ENCODE measurements at places on chromosomes 6 and 20.

GRCh38 chr6:7938562-7939183, 28.1 kb upstream of the TXNDC5 start:
- no peak for DNase-seq

DNA sequence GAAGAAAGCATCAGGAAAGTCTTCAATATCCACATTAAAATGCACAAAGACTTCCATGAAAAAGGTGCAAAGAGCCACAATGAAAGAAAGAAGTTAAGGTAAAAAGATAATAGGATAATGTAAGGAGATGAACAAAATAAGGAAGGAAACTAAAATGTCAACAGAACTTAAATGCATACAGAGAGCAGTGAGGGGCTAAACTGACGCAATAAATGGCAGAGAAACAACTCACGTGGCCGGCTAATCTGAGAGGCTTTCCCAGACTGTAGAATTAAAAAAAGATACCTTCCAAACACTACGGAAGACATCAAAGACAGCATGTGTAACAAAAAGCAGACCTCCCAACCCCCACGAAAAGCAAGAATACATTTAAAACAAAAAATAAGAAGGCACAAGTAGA, 73.7 kb downstream of the GMDS start:
- DNase-seq, result no peak

- no peak for DNase-seq
Measured at GRCh38 chr20:1803061-1803931, 91.9 kb upstream of the SIRPA start.

GRCh38 chr6:89244241-89244985, 27.3 kb upstream of the GABRR1 start:
- DNase-seq, result no peak

DNA sequence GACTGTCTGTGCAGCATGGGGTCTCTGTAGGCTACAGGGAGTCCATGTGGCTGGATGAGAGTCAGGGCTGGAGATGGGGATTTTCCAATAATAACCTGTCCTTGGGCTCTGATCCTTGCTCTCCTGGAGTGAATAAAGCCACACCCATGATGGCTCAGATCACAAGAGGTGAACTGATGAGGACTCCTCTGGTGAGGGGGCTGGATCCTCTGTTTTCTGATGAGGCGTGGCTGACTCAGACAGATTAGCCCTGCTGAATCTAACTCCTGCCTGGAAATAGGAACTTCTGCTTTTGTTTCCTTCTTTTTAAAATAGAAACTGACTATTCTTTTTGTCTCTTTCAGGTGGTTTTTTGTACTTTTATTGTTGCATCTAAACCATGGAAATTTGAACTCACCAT, 27.0 kb downstream of the CST9L start:
- DNase-seq, result no peak

- DNase-seq, result no peak
Measured at GRCh38 chr20:24235296-24236175, 233.9 kb upstream of the SYNDIG1 start.

GRCh38 chr6:149961728-149962425, 1.9 kb upstream of the ULBP1 start:
- peak; percentile 37 for DNase-seq

DNA sequence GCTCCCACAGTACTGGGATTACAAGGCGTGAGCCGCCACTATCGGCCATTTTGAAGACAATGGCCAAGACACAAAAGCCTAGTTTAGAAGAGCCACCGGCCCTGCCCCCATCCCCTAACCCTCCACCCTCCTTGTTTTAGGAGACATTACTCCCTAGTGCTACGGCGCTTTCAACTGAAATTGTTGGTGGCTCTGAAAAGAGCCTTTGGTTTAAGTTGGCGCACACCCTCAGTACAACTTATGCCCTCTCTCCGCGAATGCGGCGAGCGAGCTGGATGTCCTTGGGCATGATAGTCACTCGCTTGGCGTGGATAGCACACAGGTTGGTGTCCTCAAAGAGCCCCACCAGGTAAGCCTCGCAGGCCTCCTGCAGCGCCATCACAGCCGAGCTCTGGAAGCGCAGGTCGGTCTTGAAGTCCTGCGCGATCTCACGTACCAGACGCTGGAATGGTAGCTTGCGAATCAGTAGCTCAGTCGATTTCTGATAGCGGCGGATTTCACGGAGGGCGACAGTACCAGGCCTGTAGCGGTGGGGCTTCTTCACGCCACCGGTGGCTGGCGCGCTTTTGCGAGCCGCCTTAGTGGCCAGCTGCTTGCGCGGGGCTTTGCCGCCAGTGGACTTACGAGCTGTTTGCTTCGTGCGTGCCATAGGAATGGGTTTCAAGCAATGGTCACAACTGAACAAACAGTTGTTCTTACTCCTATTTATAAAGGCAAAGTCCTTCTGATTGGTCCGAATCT, 114.9 kb upstream of the BTN3A2 start:
- peak; percentile 63 for DNase-seq

GRCh38 chr6:79898076-79898475, 49.3 kb downstream of the ELOVL4 start:
- no peak for DNase-seq

DNA sequence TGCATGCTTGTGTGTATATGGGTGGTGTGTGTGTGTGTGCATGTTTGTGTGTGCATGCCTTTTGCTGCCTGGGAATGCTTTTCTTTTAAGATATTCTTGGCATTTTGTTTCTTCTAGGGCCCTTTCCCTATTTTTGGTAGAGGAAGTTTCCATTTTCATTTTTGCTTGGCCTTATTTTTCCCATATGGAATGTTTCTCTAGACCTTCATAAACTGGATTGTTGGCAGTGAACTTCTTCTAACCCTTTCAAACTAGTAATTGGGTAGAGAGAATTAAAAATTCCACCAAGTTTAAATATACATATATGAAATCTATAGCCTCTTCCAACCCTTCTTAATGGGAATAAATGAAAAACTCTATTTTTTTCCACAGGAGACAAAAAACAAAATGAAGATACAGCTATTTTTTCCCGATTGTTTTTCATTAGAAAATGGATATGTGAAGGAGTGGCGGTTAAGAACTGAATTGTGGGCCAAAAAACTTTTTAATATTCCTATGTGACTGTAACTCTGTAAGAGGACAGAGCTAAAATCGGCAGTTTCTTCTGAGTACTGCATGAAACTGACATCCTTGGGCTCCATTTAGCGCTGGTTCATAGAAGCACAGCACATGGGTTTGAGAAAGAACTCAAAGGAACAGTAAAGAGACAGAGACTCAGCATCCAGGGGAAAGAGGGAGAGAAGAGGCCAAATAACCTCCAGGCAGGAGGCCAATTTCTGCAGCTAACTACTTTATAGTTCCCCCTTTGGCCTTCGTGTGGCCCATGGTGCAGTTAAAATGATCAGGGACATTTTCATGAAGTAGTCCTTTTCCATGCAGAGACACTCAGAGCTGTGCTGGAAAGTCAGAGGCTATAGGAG, 102.1 kb downstream of the TMEM170B start:
- no peak for DNase-seq

GRCh38 chr20:34337982-34338726, 24.9 kb upstream of the ITCH start:
- peak; percentile 4 for DNase-seq

GRCh38 chr6:36633370-36633769, 39.2 kb downstream of the SRSF3 start:
- no peak for DNase-seq

- no peak for DNase-seq
Measured at GRCh38 chr20:51647674-51648570, 105.4 kb upstream of the NFATC2 start.

GRCh38 chr6:133724726-133725125, 164.2 kb upstream of the TCF21 start:
- DNase-seq, result no peak

GRCh38 chr20:38228436-38228835, 32.1 kb downstream of the KIAA1755 start:
- DNase-seq, result no peak

DNA sequence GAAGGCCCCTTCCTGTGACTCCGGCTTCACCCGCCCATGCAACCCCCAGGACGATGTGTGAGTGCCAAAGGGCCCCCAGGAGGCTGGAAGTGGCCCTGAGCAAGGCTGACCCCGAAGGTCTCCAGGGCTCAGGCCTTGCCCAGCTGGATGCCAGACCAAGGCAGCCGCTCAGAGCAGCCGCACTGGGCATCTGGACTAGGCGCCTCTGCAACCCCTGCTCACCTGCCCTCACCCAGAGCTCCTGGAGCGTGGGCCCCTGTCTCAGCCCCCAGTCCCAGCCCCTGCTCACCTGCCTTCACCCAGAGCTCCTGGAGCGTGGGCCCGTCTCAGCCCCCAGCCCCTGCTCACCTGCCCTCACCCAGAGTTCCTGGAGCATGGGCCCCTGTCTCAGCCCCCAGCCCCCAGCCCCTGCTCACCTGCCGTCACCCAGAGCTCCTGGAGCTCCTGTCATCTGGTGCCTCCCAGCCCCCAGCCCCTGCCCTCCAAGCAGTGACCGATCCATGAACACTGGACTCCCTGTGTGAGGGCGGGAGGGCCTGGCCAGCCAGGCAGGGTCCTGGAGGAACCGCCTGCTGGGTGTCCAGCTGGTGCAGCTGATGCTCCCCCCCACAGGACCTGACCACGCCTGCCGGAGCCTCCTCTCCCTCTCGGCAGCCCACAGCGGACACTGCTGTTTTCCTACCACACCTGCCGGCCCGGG, 1.1 kb downstream of the SRMS start:
- DNase-seq, result no peak

GRCh38 chr6:15292721-15293302, 46.9 kb downstream of the JARID2 start:
- DNase-seq, result no peak

GRCh38 chr6:71507183-71507582, 218.6 kb downstream of the OGFRL1 start:
- no peak for DNase-seq

DNA sequence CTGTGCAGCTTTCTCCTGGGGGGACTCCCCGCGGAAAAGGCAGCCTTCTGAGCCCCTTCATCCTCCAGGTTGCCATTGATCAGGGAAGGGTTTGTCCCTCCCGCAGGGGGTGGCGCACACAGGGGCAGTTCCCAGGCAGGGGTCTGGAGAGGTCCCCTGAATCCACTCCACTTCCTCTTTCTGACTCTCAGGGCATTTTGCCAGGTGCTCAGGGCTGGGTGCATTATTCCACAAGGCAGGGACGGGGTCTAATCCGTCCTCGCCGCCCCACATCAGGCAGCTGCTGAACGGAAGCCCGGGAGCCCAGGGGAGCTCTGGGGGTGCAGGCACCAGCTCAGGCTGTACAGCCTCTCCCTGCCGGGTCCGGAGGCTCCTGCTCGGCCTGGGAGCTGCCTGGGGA, 180.9 kb downstream of the TTLL2 start:
- no peak for DNase-seq

- DNase-seq, result no peak
Measured at GRCh38 chr6:105780146-105780860, 305.8 kb upstream of the PRDM1 start.

GRCh38 chr6:31577579-31577966, 2.2 kb downstream of the TNF start:
- DNase-seq, result no peak

- DNase-seq, result no peak
Measured at GRCh38 chr6:165245701-165246100, 63.7 kb downstream of the C6orf118 start.

DNA sequence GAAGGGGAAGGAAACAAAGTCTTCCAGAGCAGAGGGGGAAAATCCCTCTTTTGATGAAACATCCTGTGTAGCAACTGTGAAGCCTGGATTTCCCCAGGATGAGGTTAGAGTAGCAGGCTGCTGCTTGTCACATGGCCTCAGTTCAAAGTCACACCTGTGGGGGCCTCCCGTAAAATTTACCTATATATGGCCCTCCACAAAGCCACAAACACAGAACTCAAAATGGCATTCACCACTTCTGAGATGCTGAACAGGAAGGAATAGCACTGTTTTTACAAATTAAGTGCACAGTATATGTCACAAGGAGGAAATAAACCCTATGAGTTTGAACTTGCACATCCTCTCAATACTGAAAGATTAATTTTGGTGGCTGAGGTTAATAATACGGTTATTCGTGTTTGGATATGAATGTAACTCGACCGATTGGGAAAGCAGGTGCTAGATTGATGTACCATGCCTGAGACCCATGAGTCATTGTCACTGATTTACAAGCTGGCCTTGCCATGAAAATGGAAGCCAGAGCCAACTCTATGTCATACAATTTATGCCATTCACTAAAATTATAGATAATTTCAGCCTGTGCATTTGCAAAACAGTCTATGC, 70.6 kb downstream of the SGK1 start:
- DNase-seq, result peak; percentile 74

Measured in stimulated activated CD4-positive, alpha-beta T cell treated with anti-CD3 and anti-CD28 coated beads, Interleukin-4, amount 100 ng/mL, for 24 hours (primary cell).